CMK (cell line): ENCODE measurements at places on chromosomes 1 and 21.

- no peak for DNase-seq
Measured at GRCh38 chr1:32764826-32765569, 52.2 kb downstream of the YARS1 start.

GRCh38 chr1:27606708-27607238 is 2.8 kb upstream of the AHDC1 start:
- no peak for DNase-seq

GRCh38 chr1:8354038-8354437 is 36.1 kb downstream of the SLC45A1 start:
- DNase-seq = no peak

DNA sequence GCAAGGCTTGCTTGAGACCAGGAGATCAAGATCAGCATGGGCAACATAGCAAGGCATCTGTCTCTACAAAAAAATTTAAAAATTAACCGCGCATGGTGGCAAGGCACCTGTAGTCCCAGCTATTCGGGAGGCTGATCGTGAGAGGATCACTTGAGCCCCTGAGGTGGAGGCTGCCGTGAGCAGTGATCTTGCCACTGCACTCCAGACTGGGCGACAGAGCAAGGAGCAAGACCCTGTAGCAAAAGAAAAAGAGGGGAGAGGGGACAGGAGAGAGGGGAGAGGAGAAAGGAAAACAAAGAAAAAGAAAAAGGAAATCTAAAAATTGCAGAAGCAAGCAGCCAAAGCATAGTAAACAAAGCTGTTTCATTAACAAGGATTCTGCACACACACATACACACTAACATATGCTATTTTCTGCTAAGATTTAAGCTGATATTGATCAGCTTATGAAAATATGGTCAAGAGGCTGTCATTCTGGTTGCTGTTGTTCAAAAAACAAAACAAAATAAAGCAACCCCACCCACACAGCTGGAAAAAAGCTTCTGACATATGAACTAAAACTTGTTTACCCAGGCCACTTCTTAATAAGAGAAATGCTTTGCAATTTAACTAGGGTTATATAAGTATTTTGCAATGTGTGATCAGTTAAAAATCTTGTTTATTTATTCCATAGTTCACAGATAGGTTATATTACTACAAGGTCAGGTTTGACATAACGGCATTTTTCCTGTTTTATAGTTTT is 1.8 kb downstream of the ARNT start:
- no peak for DNase-seq

- no peak for DNase-seq
Measured at GRCh38 chr1:219927956-219928790, at the start of gene SLC30A10. SLC30A10 (minus strand) TSS chr1:219928557; CDS start chr1:219928440, 117 bp downstream.

DNA sequence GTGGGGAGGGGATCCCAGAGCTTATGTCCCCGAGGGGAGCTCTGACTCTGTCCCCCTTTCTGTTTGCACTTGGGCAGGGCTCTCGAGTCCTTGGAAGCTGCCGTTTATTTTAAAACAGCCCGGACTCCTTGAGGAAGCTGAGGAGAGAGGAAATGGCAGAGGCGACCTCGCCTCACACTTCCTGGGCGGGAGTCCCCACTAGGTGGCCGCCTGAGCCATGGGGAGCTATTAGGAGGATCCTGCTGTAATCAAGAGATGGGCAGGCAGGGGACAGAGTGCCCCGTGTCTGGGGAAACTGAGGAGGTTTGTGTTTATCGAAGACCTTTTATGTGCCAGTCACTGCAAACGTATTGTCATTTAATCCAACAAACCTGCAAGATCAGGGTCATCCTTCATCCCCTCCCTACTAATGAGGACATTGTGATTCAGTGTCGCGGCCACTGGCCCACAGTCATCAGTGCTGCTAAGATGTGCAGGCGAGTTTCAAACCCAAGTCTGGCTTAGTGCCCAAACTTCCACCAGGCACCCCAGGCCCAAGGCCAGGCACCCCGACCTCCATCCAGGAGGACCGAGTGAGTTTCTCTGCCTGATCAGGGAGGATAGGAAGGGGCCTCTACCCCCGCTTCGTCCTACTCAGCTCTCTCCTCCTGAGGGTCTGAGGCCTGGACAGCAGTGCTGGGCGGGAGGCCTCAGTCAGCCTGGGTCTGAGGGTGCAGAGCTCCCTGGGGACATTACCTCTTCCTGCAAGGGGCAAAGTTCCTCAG is 316.9 kb upstream of the VAMP3 start:
- DNase-seq = peak; percentile 15

DNA sequence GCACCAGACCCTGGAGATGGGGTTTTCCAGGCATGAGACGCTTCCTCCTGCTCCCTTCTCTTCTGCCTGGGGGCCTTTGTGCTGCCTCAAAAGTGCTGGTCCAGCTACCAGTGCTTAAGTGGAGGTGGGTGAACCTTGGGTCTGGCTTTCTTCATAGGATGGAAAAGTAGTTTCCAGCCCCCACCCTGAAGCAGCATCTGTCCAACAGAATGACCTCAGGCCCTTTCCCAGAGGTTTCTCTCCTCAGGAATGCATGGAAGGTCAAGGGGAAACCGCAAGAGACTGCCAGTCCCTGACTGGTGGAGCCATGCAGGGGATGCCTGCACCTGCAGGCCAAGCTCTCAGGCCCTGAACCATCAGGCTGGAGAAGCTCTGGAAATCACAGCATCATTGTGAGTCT is 63.8 kb downstream of the HMGB4 start:
- no peak for DNase-seq

- DNase-seq = no peak
Measured at GRCh38 chr21:33026878-33027400, 1.2 kb downstream of the OLIG2 start.

DNA sequence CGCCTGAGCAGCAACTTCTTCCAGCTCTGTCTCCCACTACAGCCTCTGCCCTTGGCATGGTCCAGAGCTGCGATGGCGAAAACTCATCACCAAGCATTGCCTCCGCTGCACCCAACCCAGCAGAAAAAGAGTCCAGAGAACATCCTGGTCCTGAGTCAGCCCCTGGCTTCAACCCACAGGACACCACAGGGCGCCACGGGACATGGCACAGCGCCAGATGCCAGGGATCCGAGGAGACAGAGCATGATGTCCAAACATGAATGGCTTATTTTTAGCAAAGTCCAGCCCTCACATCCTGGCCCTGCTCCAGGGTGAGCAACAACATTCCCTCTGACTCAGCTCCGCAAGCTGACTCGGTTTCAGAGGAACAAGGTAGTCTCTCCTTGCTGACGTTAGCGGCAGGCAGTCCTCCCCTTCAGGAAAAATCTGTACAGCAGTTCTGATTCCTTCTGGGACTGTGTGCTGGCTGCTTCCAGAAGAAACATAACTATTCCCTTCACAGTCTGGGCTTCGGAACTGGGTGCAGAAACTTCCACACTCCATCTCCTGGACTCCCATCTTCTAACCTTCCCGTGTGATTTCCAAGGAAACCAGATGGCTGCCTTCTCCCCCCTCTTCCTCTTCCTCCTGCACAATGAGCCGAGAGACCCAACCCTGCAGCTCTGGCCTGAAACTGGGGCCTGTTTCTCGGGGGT is 131.3 kb downstream of the TOMM20 start:
- no peak for DNase-seq

GRCh38 chr1:44261171-44261817 is 48.0 kb downstream of the DMAP1 start:
- DNase-seq = no peak

- DNase-seq = no peak
Measured at GRCh38 chr1:109268431-109269211, 14.3 kb downstream of the PSRC1 start.

DNA sequence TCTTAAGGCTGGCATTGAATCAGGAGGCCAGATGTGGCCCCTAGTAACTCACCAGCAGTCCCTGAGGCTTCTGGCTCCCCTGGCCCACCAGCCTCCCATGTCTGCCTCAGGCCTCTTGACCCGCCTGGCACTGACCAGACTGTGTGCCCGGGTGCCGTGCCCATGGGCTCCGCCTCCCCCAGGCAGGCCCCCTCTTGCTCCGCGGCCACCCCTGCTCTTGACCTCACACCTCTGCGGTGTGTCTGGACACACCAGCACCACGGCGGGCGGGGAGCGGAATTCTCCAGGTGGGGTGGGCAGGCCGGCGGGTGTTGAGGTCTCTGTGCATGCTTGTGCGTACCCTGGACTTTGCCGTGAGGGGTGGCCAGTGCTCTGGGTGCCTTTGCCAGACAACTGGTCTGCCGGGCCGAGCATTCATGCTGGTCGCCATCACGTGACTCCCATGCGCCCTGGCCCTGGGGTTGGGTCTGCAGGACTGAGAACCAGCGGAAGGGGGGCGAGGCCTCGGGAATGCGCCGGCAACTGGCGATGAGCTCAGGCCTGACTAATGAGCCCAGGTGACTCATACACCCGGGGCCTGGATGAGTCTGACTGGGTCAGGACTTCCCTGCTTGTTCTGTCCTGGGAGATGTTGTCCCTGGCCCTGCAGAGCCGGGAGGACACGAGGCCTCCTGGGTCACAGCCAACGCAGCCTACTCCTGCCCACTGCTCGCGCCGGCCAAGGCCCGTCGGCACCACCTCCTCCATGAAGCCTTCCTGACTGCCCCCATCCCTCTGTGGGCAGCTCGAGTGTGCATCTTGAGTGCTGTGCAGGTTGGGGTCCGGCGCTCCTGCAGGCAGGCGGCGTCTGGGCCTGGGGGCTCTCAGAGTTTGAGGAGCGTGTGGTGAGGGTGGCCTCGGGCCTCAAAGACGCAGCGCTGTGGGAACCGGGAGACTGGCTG is 22.6 kb downstream of the COL18A1 start:
- DNase-seq = no peak

DNA sequence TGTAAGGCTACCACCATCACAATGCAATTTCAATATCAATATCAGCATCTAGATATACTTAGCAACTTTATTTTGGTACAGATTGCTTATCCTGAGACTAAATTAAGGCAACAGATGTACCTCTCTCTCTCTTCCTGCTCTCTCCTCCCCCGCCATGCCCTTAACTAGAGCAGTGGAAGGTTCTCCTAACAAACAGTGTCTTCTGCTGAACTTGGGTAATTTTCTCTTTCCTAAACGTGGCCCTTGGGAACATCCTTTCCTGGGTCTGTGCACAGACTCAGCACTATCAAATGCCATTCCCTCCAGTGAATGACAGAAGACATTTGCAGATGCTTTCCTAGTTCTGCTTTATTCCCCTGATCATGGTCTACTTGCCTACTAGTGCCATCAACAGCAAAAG is 85.6 kb upstream of the TTC39A start:
- no peak for DNase-seq

DNA sequence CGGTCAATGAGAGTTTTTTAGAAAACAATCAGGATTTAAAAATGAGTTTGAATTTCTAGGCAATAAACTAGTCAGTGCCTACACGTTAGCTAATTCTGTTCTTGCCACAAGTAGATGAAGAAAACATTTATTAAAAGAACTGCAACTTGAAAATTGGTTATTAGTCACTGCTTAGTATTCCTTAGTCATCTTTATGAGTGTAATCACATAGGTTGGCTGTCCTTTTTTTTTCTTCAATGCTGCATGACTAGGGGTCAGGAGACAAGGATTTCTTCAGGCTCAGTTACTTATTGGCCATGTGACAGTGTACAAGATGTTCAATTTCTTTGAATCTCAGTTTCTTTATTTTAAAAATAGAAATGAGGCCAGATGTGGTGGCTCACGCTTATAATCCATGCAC is 17.1 kb downstream of the SOAT1 start:
- no peak for DNase-seq
